ENCODE measurements at places on chromosomes 11 and 22. TPM values are rescaled to one million over a fixed set of nuclear protein-coding genes. Genes with fewer than 3 reads are reported as not detected.

HEPACAM gene
- under 0.01 TPM for total RNA-seq

CCDC73 gene
- total RNA-seq = not detected

DNA sequence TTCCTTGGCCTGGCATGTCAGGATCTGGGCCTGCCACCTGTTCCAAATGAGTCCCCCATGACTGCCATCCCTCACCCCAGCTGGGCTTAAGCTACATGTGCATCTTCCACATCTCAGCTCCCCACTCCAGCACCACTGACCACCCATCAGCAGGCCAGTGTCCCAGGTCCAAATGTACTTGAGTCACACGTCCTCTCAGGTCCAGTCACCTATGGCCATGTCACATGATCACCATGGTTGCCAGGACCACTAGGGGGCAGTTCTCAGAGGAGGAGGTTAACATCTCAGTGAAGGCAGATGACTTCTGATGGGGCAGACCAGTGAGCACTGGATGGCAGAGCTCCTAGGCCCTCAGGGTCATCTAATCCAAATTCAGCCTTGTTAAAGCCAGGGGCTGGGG lies 41.9 kb upstream of the WNT11 start:
- no peak for DNase-seq

- DNase-seq = no peak
These were observed 1.8 kb downstream of the MUC6 start for GRCh38 chr11:1034456-1035295.

GRCh38 chr11:46247090-46247489 lies 30.4 kb upstream of the CREB3L1 start:
- DNase-seq = no peak
